NK-92 treated with Interleukin-12 subunit alpha and Interleukin-12 subunit beta, amount 100 ng/mL, for 24 hours (cell line): ENCODE measurements at places on chromosomes 6 and 20.

DNA sequence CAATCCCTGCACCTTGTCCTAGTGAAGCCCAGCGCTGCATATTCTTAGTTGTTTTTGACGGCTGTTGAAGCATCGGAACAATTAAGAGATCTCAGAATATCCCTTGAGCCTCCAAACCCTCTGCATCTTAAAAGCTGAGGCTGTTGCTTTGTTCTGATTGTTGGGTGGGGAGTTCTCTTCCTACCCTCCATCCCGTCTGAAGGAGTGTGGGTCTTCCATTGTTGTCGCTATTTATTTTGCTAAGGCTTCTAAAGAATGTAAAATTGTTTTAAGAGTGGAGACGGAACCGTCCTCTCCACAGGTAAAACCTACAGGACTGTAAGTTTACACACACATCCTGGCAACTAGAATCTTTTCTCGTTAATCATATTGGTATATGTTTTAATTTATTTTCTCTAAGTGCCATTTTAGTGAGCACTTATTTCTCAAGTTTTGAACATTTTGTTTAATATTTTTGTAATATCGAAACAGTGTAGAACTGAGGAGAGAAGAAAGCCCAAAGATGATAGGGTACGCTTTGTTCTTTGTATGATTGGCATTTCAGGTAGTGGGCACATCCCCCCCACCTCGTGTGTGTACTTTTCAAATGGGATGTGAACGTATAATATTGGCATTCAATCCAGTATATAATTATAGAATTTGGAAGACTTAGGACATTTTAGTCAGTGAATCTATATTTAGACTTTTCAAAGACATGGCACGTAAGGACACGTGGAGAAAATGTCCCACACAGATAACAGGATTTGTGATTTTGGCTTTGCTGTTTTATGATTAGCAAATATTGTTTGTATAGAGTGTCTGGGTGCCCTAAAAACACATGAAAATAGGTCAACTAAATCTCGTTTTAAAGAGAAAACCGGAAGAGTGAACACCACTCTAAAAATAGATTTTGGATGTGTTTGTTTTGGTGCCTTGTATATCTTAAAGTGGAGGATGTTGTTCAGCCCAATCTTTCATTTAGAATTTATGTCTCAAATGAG lies 1.3 kb downstream of the RNF146 start:
- no peak for DNase-seq

DNA sequence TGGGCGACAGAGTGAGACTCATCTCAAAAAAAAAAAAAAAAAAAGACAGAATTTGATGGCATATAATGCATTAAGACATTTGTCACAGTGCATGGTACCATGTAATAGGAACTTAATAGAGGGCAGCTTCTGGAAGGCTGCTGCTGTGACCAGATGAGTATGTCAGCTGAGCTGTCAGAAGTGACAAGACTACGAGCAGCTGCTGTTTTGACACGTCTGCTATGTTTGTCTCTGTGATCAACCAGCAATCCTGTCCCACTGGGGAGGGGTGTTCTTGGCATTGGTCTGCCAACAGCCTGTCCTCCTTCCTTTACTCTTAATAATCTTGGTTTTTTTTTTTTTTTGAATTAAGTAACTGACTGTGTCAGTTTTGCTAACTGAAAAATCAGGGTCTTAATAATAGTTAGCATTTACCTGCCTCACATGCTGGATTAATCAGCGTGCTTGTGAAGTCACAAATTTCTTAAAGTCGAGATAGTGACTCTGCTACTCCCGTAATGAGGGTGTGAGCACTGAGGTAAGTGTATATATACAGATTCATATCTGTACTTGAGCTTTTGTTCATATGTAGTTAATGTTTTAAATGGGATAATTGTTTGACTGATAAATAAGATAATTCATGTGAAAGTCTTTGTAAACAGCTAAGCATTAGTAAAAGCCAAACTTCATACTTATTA lies 152.4 kb downstream of the BMP2 start:
- DNase-seq, result no peak

- DNase-seq, result no peak
These were observed 66.0 kb downstream of the GPR6 start for GRCh38 chr6:110044096-110044495.

- peak; percentile 51 for DNase-seq
These were observed at the start of gene CBFA2T2 for GRCh38 chr20:33490023-33490933. TSS of gene CBFA2T2 (plus strand) at chr20:33490096. CDS start at chr20:33490268, 172 bp downstream.

GRCh38 chr6:166906376-166907044 lies 49.8 kb downstream of the RNASET2 start:
- DNase-seq, result no peak

- DNase-seq, result no peak
These were observed 11.0 kb downstream of the UQCC2 start for GRCh38 chr6:33700391-33701050.

- no peak for DNase-seq
These were observed 7.1 kb upstream of the ARMC12 start for GRCh38 chr6:35729722-35730121.

GRCh38 chr6:128710315-128710714 lies 172.6 kb upstream of the LAMA2 start:
- DNase-seq, result no peak

- DNase-seq, result no peak
These were observed 8.0 kb downstream of the ECT2L start for GRCh38 chr6:138803861-138804260.

GRCh38 chr6:36967301-36967700 lies 12.8 kb downstream of the PI16 start:
- DNase-seq, result no peak

DNA sequence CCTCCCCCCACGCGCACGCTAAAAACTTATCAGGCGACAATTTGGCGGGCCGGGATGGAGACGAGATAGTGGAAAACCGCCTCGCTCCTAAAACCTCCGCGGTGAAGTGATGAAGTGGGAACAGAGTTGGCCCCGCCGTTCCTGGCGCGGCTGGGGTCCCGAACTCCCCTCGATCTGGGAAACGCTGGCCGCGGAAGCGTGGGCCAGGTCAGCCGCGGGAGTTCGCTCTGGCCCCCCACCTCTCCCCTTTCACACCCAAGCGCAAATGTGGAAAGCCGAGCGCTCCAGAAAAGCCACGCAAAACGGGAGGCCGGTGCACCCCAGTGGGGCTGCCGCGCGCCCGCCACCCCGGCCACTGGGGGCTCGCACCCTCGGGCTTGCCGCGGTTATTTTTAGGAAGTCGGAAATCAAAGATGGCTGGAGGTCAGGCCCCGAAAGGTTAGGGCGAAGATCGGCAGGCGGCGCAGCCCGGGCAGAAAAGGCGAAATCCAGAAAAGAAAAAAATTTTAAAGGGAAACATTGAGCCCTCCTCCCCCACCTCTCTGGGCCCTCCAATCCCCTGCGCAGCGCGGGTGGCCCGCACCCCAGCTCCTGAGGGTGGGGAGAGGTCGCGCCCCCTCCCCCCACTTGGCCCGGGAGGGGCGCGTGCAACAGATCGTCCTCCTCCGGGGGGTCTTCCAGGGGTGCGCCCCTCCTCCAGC lies 1.0 kb downstream of the SALL4 start:
- no peak for DNase-seq

- no peak for DNase-seq
These were observed 99.4 kb upstream of the RIPOR2 start for GRCh38 chr6:25035174-25035511.
